Activated CD4-positive, alpha-beta memory T cell treated with anti-CD3 and anti-CD28 coated beads for 36 hours (primary cell): ENCODE measurements at places on chromosomes 2 and 18.

DNA sequence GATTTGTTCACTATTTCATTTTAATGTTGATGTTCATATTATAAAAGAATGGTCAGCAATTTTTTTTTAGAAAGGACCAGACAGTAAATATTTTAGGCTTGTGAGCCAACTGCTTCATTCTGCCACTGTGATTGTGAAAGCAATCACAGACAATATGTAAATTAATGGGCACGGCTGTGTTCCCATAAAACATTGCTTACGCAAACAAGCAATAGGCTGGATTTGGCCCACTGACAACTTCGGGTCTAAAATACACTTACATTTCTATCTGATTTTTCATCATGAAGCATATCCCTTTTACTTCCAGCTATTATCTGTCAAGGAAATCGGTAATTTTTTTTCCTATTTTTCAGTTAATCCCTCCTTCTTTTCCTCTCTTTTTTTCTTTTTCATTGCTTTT lies 182.2 kb upstream of the CDH2 start:
- DNase-seq = no peak

- no peak for DNase-seq
Observed at GRCh38 chr2:227577555-227577954, 21.1 kb upstream of the SCYGR2 start.

DNA sequence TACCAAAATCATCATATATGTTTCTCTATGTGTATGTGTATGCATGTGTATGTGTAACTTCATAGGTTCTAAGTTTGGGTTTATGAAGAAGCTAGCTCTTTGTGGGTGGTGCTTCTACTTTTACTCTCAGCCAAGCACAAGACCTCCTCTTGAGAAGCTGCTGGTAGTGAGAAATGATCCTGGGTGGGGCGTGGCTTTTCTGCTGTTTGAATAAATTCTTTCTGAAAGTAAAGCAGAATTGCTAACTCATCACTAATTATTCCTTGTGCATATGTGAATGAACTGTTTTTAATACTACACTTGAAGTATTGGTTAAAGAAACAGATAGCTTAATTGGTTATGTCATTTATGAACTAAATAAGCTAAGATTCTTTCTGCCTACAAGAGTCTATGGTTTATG lies 7.6 kb upstream of the GAREM1 start:
- no peak for DNase-seq

DNA sequence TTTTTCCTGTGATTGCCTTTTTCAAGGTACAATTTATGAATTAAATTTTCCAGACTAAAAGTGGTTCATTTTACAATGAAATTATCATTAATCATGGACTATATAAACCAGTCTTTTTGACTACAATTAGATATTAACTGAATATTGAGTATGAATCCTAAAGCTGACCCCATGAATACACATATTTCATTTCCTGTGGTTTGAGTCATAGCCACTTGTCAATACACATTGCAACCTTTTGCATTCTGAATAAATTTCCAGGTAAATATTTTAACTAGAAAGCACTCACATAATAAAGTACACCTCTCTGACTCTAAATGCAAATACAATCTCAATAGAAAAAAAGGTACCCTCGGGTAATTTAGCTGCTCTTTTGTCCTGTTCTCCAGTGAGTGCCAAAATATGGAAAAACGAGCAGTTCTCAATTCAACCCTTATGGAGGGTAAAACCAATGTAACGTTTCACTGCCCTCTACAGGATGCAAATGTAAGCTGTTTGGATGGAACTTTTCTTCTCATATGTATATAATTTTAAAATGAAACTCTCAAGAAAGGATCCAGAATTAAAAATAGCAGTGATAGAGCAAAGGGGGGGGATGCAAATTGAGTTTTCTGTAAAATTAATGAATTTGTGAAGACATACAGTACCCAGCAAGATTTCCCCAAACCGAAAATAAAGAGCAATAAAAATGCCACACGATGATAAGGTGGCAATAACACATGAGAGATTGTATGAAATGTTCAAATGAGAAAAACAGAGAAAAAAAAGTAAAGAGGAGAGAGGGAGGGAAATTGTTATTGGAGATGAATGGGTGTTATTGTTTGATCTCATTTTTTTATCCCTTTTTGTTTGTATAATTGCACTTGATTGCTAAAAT lies 1795.7 kb upstream of the PIK3C3 start:
- DNase-seq = no peak
